Activated T-helper 2 cell treated with anti-CD3 and anti-CD28 coated beads, Interferon-gamma antibody, Interleukin-2, Interleukin-4, amounts not matched to agents 10 μg/mL and 5 μg/mL and 100 μg/mL, durations not matched to agents 14 hours and 24 hours and 36 hours (primary cell): ENCODE measurements at places on chromosomes 7 and 10.

GRCh38 chr7:111647881-111648280, 85.6 kb upstream of the IMMP2L start:
- H3K27me3 ChIP-seq, result peaks cover 2% of the 10 kb centered on the region
- H3K27ac ChIP-seq, result no peak overlapping the region
- no peak overlapping the region for H3K4me3 ChIP-seq
- no peaks in the 10 kb centered on the region for H3K36me3 ChIP-seq
- H3K4me1 ChIP-seq, result no peaks in the 10 kb centered on the region
- no peak for DNase-seq

GRCh38 chr7:48154792-48155413, 16.4 kb upstream of the ABCA13 start:
- H3K27me3 ChIP-seq, result peaks cover 35% of the 10 kb centered on the region
- no peaks in the 10 kb centered on the region for H3K4me1 ChIP-seq
- DNase-seq, result peak; percentile 18

- DNase-seq, result no peak
- no peaks in the 10 kb centered on the region for H3K27me3 ChIP-seq
- no peak overlapping the region for H3K27ac ChIP-seq
- H3K4me1 ChIP-seq, result no peaks in the 10 kb centered on the region
Observed at GRCh38 chr7:124322561-124322960, 289.7 kb upstream of the TMEM229A start.

DNA sequence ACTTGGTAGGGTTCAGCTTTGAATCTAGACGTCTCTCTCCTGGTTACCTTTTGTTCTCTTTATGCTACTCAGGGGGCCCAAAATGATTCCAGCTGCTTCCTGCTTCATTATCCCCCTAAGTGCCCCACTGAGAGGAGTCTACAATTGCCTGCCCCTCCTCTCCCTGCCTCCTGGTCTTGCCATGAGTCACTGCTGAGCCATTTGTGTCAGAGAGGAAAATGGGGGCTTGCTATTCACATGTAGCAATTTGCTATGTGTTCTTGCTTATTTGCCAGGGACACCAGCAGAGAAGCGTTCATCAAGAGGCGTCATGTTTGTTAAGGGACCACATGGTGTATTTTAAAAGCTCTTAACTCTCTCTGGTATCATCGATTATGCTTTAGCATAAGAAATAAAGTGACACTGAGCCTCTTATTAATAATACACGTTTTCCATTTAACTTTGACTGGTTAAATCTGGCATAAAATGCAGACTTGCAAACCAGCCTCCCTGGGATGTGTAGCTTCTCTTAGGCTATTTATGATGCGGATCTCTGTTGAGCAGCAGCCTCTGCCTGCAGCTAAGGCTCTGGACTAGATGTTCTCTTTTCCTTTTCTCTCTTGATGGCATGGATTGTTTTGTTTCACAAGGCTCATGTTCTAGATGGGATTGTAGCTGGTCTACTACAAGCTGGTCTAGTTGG, 239.3 kb downstream of the AUTS2 start:
- DNase-seq, result no peak
- no peaks in the 10 kb centered on the region for H3K4me1 ChIP-seq

GRCh38 chr10:70093335-70093944, 39.2 kb downstream of the AIFM2 start:
- H3K27ac ChIP-seq, result peak overlapping the region; percentile 59
- peaks cover 18% of the 10 kb centered on the region for H3K4me1 ChIP-seq
- H3K4me3 ChIP-seq, result peak overlapping the region; percentile 59
- H3K27me3 ChIP-seq, result no peaks in the 10 kb centered on the region

DNA sequence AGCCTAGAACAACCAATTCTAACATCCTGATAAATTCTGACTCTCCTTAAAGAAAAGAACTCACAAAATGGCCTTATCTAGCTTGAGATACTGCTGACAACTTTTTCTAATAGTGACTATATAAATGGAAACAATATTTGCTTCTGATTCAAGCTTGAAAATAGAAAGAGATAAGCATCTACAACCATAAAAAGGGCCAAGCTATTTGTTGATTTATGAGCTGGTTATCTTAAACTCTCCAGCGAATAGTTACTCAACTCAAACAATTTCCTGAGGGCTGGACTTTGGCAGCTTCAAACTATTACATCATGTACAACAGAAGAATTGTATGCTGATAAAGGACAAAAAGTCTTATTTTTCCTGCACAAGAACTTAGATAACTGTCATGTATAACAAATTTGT, 4.6 kb downstream of the USP54 start:
- H3K4me1 ChIP-seq, result peaks cover 11% of the 10 kb centered on the region
- H3K27me3 ChIP-seq, result peaks cover 11% of the 10 kb centered on the region
- no peak overlapping the region for H3K27ac ChIP-seq
- no peak for DNase-seq
- H3K36me3 ChIP-seq, result no peaks in the 10 kb centered on the region

- no peak for DNase-seq
- H3K27ac ChIP-seq, result no peak overlapping the region
- no peak overlapping the region for H3K4me3 ChIP-seq
- no peaks in the 10 kb centered on the region for H3K27me3 ChIP-seq
Observed at GRCh38 chr10:83943920-83944319, 195.4 kb upstream of the GHITM start.

GRCh38 chr10:7186387-7187018, 224.3 kb downstream of the SFMBT2 start:
- DNase-seq, result no peak
- H3K4me3 ChIP-seq, result peak overlapping the region; percentile 62

GRCh38 chr7:44564606-44565005, 9.1 kb downstream of the DDX56 start:
- no peak overlapping the region for H3K27ac ChIP-seq
- no peaks in the 10 kb centered on the region for H3K27me3 ChIP-seq

GRCh38 chr10:48760983-48761382, 76.3 kb downstream of the WDFY4 start:
- peaks cover 7% of the 10 kb centered on the region for H3K27me3 ChIP-seq
- H3K4me3 ChIP-seq, result no peak overlapping the region
- no peak for DNase-seq
- H3K27ac ChIP-seq, result no peak overlapping the region
- no peaks in the 10 kb centered on the region for H3K4me1 ChIP-seq
- no peaks in the 10 kb centered on the region for H3K36me3 ChIP-seq

GRCh38 chr7:101303102-101303701, 18.4 kb downstream of the IFT22 start:
- no peak overlapping the region for H3K4me3 ChIP-seq
- no peak overlapping the region for H3K27ac ChIP-seq
- peaks cover 15% of the 10 kb centered on the region for H3K36me3 ChIP-seq
- H3K4me1 ChIP-seq, result peaks cover 3% of the 10 kb centered on the region

- no peak overlapping the region for H3K4me3 ChIP-seq
- no peak for DNase-seq
- H3K36me3 ChIP-seq, result peaks cover 45% of the 10 kb centered on the region
- peaks cover 72% of the 10 kb centered on the region for H3K4me1 ChIP-seq
Observed at GRCh38 chr10:6601246-6601805, 21.2 kb upstream of the PRKCQ start.

- H3K4me3 ChIP-seq, result peak overlapping the region; percentile 39
- H3K27me3 ChIP-seq, result peaks cover 7% of the 10 kb centered on the region
- H3K36me3 ChIP-seq, result no peaks in the 10 kb centered on the region
- no peak overlapping the region for H3K27ac ChIP-seq
- H3K4me1 ChIP-seq, result no peaks in the 10 kb centered on the region
- DNase-seq, result no peak
Observed at GRCh38 chr10:49761201-49761788, 828 bp downstream of the OGDHL start.

DNA sequence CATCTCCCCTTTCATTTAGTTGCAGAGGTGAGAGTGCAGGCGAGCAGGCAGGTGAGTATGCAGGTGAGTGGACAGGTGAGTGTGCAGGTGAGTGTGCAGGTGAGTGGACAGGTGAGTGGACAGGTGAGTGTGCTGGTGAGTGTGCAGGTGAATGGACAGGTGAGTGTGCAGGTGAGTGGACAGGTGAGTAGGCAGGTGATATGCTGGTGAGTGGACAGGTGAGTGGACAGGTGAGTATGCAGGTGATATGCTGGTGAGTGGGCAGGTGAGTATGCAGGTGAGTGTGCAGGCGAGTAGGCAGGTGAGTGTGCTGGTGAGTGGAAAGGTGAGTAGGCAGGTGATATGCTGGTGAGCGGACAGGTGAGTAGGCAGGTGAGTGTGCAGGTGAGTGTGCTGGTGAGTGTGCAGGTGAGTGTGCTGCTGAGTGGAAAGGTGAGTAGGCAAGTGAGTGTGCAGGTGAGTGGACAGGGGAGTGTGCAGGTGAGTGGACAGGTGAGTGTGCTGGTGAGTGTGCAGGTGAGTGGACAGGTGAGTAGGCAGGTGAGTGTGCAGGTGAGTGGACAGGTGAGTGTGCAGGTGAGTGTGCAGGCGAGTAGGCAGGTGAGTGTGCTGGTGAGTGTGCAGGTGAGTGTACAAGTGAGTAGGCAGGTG, 165.6 kb downstream of the ADARB2 start:
- no peaks in the 10 kb centered on the region for H3K4me1 ChIP-seq
- H3K27me3 ChIP-seq, result no peaks in the 10 kb centered on the region
- no peak for DNase-seq
- H3K4me3 ChIP-seq, result no peak overlapping the region
- H3K36me3 ChIP-seq, result no peaks in the 10 kb centered on the region

DNA sequence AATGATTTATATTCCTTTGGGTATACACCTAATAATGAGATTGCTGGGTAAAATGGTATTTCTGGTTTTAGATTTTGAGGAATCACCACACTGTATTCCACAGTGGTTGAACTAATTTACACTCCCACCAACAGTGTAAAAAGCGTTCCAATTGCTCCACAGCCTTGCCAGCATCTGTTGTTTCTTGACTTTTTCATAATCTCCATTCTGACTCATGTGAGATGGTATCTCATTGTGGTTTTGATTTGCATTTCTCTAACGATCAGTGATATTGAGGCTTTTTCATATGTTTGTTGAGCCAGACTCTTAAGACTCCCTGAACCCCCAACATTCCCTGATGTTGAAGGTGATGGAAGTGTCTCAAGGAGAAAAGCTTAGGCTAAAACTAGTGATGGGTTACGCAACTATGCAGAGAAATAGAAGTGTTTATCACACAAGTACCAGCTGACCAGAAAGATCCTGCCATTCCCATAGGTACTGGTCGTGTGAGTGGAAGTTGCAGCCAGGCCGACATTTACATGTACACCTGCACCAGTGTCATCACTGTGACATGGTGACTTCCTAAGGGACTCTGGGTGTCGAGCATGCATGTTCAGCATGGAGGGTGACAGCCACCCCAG, 711.2 kb upstream of the NRP1 start:
- H3K36me3 ChIP-seq, result no peaks in the 10 kb centered on the region
- DNase-seq, result no peak
- peaks cover 12% of the 10 kb centered on the region for H3K4me1 ChIP-seq
- H3K27me3 ChIP-seq, result peaks cover 3% of the 10 kb centered on the region

GRCh38 chr10:101107771-101108170, 23.3 kb upstream of the TLX1 start:
- no peak overlapping the region for H3K4me3 ChIP-seq
- no peak for DNase-seq
- no peak overlapping the region for H3K27ac ChIP-seq

GRCh38 chr10:71333129-71333887, 14.2 kb downstream of the SLC29A3 start:
- no peak for DNase-seq
- H3K4me3 ChIP-seq, result no peak overlapping the region
- no peaks in the 10 kb centered on the region for H3K36me3 ChIP-seq
- H3K4me1 ChIP-seq, result no peaks in the 10 kb centered on the region

DNA sequence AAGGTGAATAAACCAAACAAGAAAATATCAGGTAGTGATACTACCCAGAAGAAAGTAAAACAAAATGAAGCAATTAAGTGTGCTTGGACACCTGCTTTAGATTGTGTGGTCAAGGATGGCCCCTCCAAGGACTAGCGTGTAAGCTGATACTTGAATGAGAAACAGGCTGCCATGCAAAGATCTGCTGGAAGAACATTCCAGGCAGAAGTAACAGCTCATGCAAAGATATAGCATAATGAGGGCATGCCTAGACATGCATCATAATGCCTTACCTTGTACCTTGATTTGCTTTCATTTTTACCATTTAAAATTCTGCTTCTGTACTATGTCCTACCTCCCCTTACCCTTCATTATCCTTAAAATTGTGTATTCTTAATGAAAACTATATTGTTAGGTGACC, 74.8 kb upstream of the HDAC9 start:
- no peaks in the 10 kb centered on the region for H3K36me3 ChIP-seq
- DNase-seq, result no peak
- no peaks in the 10 kb centered on the region for H3K4me1 ChIP-seq
- H3K4me3 ChIP-seq, result no peak overlapping the region

DNA sequence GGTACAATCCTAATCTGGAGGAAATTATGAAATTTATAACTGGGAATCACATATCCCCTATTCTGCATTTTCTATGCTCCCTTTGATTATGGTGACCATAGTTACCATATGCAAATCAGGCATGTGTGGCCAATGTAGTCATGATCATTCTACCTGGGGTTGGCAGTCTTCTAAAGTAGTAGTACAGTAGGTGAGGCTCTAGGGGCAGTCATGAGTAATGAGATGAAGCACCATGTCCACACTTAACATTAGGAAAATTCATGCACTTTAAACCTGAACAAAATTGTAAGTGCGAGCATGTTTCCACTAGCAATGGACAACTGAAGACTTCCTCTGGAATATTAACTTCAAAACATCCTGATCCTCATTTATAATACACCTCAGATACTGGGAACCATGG, 545.9 kb downstream of the SUGCT start:
- H3K36me3 ChIP-seq, result no peaks in the 10 kb centered on the region
- no peaks in the 10 kb centered on the region for H3K27me3 ChIP-seq
- no peak overlapping the region for H3K27ac ChIP-seq
- no peak overlapping the region for H3K4me3 ChIP-seq
- DNase-seq, result no peak
- H3K4me1 ChIP-seq, result no peaks in the 10 kb centered on the region

- DNase-seq, result no peak
- no peaks in the 10 kb centered on the region for H3K36me3 ChIP-seq
- no peak overlapping the region for H3K27ac ChIP-seq
Observed at GRCh38 chr10:71698737-71699136, 20.8 kb downstream of the C10orf105 start.

DNA sequence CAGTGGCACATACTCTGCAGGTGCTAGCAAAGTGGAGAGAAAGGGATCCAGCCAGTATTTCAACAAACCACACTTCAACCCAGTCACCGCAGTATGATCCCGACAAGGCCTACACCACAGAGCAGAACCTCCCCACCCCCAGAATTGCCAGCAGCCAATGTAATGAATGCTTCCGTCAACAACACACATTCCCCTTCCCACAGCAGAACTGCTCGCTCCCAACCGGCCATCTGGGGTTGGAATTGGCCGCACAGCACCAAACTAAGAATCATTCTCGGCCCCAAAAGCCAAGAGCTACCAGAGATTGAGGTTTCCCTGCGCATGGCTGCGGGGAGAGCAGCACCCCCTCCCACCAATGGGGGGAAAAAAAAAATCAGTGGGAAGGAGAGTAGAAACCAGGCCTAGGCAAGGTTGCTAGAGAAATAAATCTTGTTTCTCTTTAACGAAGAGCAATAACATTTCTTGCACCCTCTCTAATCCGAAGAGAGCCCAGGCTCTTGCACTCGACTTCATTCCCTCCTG, 1.1 kb downstream of the WASL start:
- peaks cover 22% of the 10 kb centered on the region for H3K36me3 ChIP-seq
- DNase-seq, result peak; percentile 11
- H3K4me1 ChIP-seq, result peaks cover 59% of the 10 kb centered on the region
- peaks cover 4% of the 10 kb centered on the region for H3K27me3 ChIP-seq
- H3K4me3 ChIP-seq, result peak overlapping the region; percentile 97

- no peaks in the 10 kb centered on the region for H3K27me3 ChIP-seq
- H3K4me3 ChIP-seq, result no peak overlapping the region
- no peak overlapping the region for H3K27ac ChIP-seq
- H3K36me3 ChIP-seq, result no peaks in the 10 kb centered on the region
Observed at GRCh38 chr10:11793762-11794479, 29.2 kb upstream of the PROSER2 start.
